ENCODE measurements at places on chromosomes 6 and 20. TPM values are rescaled to one million over a fixed set of nuclear protein-coding genes. Genes with fewer than 3 reads are reported as not detected.

RNF39 gene
- polyA plus RNA-seq = 0.23 TPM

FRK gene
- polyA plus RNA-seq = not detected

RHAG gene
- not detected for polyA plus RNA-seq

TRIM38 gene
- 8.0 TPM for polyA plus RNA-seq

OPRL1 gene
- 0.59 TPM for polyA plus RNA-seq

VPS52 gene
- polyA plus RNA-seq = 17.4 TPM

THEMIS gene
- polyA plus RNA-seq = 14.4 TPM

DOK5 gene
- 0.36 TPM for polyA plus RNA-seq

ZNF334 gene
- 0.22 TPM for polyA plus RNA-seq

SAMD5 gene
- not detected for polyA plus RNA-seq

CCN5 gene
- polyA plus RNA-seq = not detected

PKIB gene
- polyA plus RNA-seq = 0.32 TPM

CALHM4 gene
- not detected for polyA plus RNA-seq

ID1 gene
- 2.6 TPM for polyA plus RNA-seq

C20orf202 gene
- not detected for polyA plus RNA-seq

SLC35D3 gene
- not detected for polyA plus RNA-seq

LY6G6D gene
- polyA plus RNA-seq = not detected

STMN3 gene
- polyA plus RNA-seq = 11.8 TPM

VSX1 gene
- not detected for polyA plus RNA-seq

LEMD2 gene
- polyA plus RNA-seq = 31.3 TPM

CD24 gene
- 0.21 TPM for polyA plus RNA-seq

TRERF1 gene
- polyA plus RNA-seq = 4.7 TPM

RBL1 gene
- 11.3 TPM for polyA plus RNA-seq

HLA-F gene
- polyA plus RNA-seq = 402 TPM

PI16 gene
- polyA plus RNA-seq = 113 TPM

CYP39A1 gene
- 0.33 TPM for polyA plus RNA-seq

REM1 gene
- not detected for polyA plus RNA-seq

TMEM63B gene
- 1.4 TPM for polyA plus RNA-seq

PTPRK gene
- not detected for polyA plus RNA-seq

CLVS2 gene
- not detected for polyA plus RNA-seq

CFB gene
- polyA plus RNA-seq = 1.5 TPM

SYCP2 gene
- 1.1 TPM for polyA plus RNA-seq

PSMG4 gene
- polyA plus RNA-seq = 54.5 TPM

SPTLC3 gene
- 0.13 TPM for polyA plus RNA-seq

FABP7 gene
- not detected for polyA plus RNA-seq

GNMT gene
- not detected for polyA plus RNA-seq

EFCAB8 gene
- polyA plus RNA-seq = not detected

DNAH8 gene
- polyA plus RNA-seq = 1.2 TPM

NKX2-2 gene
- not detected for polyA plus RNA-seq

ADGRF5 gene
- not detected for polyA plus RNA-seq

OR2J3 gene
- not detected for polyA plus RNA-seq

CD40 gene
- polyA plus RNA-seq = 8.7 TPM

XPO5 gene
- polyA plus RNA-seq = 9.0 TPM

SDC4 gene
- 3.3 TPM for polyA plus RNA-seq

RIPPLY2 gene
- not detected for polyA plus RNA-seq

Measured in CD4-positive, CD25-positive, alpha-beta regulatory T cell (primary cell).